ENCODE measurements at places on chromosomes 11 and 22.

DNA sequence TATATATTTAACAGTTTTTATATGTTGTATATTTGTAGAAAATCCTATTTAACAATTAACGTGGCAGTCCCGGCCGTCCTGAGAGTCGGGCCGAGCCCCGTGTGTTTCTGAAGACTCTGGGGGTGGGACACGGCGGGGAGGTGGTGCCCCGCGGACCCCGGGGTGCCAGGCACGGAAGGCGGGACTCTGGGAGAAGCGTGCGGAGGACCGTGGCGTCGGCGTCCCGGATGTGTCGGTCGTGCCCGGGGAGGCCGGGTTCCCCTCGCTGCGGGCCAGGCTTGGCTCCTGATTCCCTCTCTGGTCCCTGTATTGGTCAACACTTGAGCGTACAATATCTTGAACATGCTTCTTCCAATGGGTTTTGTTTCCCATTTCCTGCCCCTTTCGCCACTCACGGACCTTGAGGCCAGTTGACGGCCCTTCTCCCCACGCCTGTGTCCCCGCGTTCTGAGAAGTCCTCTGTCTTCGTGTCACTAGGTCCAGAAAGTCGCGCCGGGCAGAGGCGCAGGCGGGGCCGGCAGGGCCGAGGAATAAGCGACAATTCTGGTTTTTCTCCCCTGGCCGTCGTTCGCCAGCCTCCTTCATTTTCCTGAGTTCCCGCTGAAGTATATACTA, 1076.7 kb downstream of the BRD1 start:
- DNase-seq = no peak

- no peak for DNase-seq
Measured at GRCh38 chr22:27185760-27186302, 528.4 kb downstream of the MIAT start.

- no peak for DNase-seq
Measured at GRCh38 chr22:26615830-26616435, 1.9 kb downstream of the CRYBB1 start.

DNA sequence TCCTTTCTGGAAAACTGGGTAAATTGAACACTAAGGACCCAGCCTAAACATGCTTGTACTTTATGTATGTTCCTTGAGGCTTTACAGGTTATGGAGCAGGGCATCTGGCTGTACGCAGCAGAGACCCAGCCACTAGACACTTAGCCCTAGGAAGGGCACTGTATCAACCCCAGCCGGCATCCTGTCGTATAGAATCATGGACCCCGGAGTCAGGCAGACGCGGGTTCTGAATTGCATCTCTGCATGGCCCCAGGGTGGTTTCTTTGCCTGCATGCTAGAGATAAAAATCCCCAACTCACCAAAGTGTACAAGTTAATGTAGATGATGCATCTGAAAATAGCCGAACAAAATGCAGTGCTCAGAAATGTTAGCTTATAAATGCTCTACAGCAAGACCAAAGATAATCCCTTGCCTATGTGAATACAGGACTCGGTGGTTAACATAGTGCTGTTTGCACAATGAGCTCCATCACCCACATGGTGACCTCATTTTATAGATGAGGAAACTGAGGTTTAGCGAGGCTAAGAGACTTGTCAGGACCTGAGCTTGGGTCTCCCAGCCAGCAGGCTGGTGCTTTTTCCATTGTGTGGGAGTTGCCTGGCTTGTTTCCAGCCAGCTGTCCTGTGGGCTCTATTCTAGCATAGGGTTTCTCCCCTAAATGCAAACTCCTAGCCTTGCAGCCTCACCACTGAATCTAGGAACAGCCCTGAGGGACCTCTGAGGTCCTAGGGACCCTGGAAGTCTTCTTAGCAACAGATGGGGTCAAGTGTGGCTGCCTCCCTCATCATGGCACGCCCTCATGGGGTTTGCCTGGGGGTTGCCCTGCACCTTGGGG, 7.3 kb downstream of the CD6 start:
- no peak for DNase-seq

DNA sequence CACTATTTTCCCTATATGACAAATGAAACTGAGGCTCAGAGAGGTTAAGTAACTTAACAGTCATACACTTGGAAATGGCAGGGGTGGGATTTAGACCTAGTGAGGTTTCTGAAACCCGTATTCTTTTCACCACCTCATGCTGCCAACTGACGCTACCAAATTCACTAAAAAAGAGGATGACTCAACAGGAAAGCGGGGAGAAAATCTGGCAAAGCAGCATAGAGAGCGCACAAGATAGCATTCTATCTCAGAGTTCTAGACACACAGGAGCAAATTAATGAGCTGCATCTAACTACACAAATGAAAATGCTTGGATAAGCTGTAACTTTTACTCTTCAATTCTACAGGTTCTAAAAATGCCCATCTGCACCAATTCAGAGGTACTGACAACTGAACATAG, 136.4 kb downstream of the RBFOX2 start:
- DNase-seq = peak; percentile 37

GRCh38 chr22:45497351-45498145, 5.1 kb upstream of the FBLN1 start:
- no peak for DNase-seq

DNA sequence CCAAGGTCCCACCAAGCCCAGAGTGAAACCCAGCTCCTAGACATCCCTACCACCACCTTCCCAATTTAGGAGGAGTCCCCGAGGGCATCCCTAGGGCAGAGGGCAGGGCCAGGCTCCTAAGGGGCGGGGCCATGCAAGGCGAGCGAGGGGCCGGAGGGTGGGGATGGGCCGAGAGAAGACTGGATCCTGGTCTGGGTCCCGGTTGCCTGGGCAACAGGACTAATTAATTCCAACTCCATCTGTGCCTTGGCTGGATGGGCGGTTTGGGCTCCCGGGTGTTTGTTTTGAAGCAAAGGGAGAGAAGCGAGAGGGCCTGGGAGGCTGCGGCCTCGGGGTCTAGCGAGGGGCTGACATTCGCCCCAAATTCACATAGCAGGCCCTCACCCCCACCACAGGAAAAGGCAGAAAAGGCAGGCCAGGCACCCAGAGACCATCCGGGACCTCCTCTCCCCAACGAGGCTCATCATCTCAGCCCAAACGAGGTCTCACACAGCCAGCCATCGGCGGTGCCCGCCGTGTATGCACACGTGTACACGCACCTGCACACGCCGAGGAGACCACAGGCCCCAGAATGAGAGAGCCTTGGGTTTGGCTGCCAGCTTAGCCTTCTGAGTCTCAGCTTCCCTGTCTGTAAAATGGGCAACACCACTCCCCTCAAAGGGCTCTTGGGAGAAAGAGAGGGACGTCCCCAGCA, 23.9 kb downstream of the ELFN2 start:
- DNase-seq = no peak

Data from H4 (cell line).